Activated T-cell treated with anti-CD3 and anti-CD28 coated beads, Interleukin-2, amount 50 U/mL, for 1 hour (primary cell): ENCODE measurements at places on chromosomes 4 and X.

- DNase-seq, result no peak
Measured at GRCh38 chr4:70902577-70903290, 565 bp downstream of the MOB1B start.

DNA sequence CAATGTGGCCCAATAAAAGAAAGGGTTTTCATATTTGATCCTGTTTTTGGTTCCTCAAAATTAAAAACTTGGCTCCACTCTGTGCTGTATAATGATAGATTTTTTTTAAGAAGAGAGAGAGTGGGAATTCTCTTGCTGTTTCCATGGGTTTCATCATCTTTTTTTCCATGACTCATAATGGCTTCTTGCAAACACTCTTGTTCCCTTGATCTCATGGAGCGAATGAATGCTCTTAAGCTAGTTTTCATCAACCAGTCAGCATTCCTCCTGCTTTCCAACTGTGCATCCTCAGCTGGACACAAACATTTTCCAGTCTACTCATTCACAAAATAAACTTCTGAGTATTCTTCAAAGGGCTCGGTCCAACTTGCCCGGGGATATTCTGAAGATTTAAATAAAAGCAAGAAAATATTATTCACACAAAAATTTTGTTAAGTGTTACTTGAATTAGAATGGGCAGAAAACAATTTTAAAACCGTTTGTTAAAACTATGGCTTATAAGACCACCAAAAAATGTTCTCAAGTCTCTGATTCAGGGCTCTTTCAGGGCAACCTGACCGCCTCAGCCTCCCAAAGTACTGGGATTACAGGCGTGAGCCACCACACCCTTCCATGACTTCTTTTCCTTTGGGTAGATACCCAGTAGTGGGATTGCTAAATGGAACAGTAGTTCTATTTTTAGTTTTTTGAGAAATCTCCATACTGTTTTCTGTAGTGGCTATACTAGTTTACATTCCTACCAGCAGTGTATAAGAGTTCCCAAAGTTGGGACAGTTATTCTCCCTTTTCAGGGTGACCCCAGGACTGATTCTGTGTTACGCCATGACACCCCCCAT lies 64.7 kb downstream of the TMEM156 start:
- no peak for DNase-seq

DNA sequence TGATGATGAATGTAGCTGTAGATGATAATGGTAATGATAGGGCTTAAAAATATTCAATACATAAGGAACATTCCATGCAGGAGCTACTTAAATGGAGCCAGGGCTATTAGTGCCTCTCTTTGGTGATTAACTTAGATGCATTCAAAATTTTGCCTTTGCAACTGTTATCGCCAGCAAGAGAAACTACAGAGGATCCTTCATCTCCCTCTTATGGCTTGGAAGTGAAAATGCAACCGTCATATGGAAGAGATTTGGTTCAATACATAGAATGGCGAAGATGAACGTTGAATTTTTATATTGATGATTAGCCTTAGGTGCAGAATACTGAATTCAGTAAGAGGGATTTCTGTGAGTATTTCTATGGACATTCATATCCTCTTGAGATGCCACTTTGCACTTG lies 134.5 kb upstream of the NLGN4X start:
- DNase-seq, result no peak

DNA sequence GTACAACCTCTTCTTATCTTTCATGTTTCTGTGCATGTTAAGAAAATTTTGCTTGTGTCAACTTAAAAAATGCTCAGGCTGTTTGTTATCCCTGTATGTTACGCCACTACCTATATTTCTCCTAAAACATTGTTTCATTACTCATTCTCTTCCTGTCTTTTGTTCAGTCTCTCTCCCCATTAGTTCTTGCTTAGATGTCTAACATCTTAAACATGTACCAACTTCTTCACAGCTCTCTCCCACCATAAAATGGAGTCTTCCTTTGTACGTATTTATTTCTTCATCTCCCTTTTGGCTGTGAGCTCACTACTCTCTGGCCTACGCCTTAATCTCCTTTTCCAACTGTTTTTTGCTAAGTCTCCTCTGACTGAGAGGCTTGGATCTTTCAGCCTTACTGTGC lies 36.4 kb downstream of the PCDH7 start:
- no peak for DNase-seq

DNA sequence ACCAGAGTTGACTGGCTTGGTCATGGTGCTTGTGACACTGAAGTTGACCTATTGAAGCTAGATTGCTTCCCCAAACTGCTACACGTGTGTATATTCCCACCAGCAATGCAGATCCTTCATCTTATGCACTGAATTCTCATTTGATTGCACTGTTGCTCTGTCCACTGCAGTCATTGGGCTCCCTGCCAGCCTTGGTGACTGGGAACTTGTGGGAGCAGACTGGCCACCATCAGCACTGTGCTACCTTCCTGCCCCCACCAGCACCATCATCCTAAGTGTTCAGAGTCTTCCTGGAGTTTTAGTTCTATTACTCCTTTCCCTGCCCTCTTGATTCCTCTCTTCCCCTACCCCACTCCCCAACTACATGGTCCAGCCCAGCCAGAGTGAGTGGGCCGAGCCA lies 117.7 kb upstream of the PRPS2 start:
- no peak for DNase-seq

GRCh38 chr4:148259841-148260240 lies 182.4 kb downstream of the NR3C2 start:
- DNase-seq, result no peak

GRCh38 chr4:95217197-95217596 lies 331.6 kb downstream of the UNC5C start:
- no peak for DNase-seq

DNA sequence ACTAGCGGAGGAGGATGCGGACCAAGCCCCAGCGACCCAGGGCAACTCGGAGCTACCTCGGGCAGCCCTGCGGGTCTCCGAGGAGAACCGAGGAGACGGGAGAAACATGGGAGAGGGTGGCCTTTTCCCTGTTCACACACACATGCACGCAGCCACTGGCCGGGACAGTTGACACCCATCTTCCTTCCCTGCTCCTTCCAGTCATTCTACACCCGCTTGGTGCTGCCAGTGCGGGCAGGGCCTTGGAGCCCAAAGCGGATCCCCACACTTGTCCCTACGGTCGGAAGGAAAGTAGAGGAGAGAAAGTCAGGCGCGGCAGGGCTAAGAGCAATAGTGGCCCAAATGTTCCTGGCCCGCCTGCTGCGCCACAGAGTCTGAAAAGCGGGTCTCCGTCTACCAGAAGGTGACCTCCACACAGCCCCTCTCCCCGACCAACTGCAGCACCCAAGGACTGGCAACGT lies 1.1 kb upstream of the PPP3CA start:
- no peak for DNase-seq

- DNase-seq, result no peak
Measured at GRCh38 chr4:101287324-101287723, 60.0 kb downstream of the PPP3CA start.

DNA sequence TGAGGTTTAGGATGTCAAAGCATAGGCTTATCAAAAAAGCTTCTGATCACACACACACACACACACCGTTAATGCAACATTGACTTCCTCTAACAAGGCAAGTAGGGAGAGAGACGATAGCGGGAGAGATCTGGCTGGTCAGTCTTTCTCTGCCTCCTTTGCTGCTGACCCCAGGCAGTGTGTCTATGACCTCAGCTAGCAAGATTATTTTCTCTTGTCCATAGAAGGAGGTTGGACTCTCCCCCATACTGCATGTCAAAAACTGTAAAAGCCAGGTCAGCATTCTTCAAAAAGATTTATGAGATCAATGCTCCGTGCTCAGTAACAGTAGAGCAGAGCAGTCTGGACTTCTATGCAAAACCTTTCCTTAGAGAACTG lies 63.5 kb upstream of the PGM2 start:
- no peak for DNase-seq

DNA sequence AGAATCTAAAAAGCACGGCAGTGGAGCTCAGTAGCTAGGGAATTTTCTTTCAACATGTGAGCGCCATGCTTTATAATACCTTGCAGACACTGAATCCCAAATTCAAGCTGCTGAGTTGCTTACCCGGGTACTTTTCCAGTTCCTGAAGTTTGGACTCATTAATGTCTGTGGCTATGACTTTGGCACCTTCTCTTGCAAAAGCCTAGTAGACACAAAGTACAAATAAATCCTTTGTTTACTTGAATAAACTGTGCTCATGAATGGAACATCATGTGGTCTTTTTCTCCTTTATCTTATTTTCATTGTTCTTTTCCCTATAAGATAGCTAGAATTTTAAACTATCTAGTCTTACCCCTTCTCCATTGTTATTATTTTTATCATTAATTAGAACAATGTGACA lies 4.6 kb downstream of the BDH2 start:
- DNase-seq, result no peak

DNA sequence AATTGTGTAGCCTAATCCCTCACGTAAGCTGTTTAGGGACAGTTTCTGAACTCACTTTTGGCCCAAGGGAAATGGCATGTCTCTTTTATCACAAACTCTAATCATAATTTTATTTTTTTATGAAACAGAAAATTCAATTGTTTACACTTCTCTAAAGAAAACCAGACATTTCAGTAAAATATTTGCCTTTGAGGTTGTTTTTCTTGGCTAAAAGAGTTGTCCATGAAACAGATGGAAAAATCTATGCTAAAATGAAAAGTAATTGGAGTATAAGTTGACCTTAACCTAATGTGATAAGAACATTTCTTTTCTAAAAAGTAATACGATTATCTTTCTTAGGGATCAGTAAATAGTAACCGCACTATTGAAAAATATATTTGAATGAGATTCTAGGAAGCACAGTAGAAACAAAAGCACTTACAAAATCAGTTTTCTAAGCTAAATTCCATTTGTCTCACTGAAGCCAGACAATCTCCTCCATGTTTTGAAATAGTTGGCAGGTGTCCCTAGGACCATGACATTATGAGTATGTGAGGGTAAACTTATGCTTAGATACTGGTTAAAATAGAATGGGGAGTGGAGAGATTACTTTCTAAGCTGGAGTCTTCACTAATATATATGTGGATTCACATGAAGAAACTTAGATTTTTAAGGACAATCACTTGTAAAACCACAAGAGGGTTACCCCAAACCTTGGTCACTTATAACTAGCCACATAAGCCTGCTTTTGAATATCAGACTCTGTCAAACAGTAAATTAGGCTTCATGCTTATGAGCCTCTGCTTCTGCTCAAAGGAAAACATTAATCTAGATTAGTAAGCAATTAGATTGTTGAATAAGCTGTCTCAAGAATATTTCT lies 20.1 kb upstream of the TET2 start:
- DNase-seq, result no peak

DNA sequence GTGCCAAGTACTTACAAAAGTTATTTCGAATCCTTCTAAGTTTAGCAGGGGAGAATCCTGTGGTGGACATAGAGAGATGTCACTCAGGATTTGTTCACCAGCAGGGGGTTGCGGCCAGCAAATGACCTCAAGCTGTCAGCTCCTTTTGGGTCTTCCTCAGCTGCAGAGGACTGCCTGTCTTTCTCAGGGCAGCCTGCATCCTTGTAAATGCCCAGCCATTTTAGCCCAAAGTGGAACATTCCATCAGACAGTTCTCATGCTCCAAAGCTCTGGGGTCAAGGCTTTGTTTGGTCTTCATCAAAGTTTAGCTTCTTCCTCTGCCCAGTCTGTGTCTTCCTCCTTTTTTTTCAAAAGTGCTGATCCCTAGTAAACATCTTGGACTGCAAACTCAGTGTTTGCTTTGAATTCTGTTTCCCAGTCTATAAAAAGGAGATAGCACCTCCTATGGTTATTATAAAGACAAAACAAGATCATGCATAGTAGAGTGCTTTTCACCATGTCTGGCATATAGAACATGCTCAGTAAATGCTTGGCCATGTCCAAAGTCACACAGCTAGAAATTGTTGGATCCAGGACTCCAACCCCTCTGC lies 156.4 kb upstream of the GATB start:
- no peak for DNase-seq

- no peak for DNase-seq
Measured at GRCh38 chr4:177371461-177371860, 61.8 kb downstream of the NEIL3 start.

DNA sequence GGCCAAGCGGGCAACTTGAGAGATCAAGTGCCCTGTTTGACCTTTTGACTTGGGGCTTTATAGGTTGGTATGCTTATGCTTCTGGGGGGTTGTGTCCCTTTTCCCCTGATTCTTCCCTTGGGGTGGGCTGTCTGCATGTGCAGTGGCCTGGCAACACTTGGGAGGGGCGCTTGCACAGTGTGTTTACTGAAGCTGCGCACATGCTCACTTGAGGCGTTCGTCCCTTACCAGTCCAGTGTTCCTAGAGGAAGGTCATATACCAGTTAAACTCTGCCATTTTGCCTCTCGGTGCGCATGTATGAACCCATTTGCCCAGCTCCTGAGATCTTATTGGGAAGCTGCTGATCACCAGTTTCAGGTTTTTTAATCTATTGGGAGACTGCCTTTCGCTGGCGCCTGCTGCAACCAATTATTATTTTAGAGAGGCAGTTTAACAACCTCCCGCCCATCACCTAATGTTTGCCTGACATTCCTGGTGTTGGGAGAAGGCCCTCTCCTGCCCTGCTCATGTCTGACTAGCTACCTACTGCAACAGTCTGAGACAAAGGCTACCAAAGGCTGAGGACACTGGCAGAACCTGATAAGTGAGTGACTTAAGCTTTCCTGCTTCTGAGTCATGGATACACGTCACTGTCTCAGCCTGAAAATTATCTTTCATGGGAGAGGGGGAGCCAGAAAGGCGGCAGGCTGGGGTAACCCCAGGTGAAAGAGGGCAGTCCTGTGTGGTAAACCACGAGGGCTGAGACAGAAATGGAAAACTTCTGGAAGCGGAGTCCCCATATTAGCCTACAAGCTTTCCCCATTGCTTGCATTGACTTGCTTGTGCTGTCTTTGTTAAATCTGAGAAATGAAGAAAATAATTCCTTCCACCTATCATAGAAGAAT lies 97.6 kb downstream of the CPE start:
- no peak for DNase-seq

DNA sequence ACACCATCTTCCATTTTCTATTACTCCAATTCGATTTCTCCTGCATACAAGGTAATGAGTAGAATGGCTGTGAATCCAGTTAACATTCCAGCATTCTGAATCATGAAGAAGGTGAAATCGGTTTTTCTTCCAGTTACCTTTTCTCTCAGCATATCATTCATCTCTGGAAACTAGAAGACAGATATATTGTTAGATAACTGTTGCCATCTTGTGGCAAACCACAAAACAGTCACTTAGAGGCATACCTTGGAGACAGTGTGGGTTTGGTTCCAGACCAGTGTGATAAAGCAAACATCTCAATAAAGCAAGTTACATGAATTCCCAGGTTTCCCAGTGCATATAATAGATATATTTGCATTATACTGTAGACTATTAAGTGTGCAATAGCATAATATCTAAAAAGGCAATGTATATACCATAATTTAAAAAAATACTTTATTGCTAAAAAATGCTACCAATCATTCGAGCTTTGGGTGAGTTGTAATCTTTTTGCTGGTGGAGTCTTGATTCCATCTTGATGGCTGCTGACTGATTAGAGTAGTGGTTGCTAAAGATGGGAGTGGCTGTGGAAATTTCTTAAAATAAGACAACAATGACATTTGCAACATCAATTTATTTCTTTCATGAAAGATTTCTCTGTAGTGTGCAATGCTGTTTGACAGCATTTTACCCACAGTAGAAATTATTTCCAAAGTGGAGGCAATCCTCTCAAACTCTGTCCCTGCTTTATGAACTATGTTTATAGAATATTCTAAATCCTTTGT lies 82.1 kb downstream of the SLC39A8 start:
- no peak for DNase-seq
